ENCODE measurements at places on chromosomes 12 and 14.

DNA sequence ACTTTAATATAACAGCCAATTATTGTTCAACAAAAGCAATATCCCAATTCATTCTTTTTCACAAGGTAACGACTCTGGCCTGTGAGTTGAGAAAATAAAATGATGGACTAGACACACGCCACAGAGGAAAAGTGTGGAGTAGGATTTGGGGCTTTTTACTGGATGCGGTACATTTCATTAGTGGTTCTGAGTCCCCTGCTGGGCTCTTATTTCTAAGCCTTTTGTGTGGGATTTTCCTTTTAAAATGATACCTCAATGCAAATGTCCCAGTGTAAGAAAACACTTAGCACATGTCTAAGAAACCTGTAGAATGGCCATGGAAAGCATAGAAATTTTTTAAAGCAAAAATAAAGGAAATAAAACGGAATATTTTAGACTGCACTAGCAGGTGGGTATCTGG, 73.4 kb downstream of the C12orf42 start:
- DNase-seq = no peak

DNA sequence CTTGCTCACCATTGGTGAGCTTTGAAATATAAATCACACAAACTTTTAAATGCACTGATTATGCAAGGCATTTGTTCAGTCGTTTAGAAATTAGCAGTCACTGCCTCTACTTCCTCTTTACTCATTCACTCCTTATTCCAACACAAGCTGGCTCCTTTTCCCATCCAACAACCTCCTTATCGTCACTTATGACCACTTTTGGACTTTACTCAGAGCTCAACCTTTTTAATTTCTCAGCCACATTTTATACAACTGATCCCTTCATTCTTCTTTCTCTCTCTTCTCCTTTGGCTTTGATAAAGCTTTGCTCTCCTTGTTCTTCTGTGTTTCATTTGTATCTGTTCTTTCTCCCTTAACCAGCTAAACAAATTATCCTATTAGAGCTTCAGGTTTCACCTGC, 126.4 kb upstream of the PLEKHA5 start:
- no peak for DNase-seq

GRCh38 chr12:544941-545635, 85.3 kb downstream of the B4GALNT3 start:
- no peak for DNase-seq

DNA sequence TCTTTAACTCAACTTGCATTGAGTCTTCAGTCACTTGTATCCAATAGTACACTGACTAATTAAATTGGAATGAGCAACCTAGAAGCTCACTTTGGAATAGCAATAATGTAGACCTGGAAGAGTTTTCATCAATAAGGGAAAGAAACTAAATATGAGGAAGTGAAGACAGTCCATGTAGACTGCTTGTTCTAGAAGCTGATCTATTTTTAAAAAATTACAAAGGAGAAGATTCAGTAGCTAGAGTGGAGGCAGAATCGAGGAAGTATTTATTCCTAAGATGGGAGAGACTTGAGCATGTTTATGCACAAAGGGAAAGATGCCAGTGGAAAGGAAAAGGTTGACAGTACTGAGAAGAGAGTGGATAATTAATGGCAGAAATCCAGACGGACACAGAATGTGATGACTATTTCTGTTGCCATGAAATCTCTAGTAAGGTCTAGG, 156.3 kb upstream of the PDE3A start:
- no peak for DNase-seq

- DNase-seq = no peak
Measured at GRCh38 chr14:58107041-58107440, 45.0 kb downstream of the ARMH4 start.

DNA sequence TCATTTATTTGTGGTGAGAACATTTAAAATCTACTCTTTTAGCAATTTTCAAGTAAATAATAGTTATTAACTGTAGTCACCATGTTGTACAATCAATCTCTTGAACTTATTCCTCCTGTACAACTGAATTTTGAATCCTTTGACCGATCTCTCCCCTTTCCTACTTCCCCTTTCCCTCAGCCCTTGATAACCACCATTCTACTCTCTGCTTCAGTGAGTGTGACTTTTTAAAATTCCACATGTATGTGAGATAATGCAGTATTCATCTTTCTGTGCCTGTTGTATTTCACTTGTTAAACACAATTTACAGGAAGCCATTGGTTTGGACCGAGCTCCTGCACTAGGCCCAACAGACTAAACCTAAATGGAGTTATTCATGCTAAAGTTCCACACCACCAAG, 458.9 kb upstream of the PDE3A start:
- DNase-seq = no peak

GRCh38 chr12:64611341-64612284, 1.3 kb downstream of the RASSF3 start:
- DNase-seq = no peak

DNA sequence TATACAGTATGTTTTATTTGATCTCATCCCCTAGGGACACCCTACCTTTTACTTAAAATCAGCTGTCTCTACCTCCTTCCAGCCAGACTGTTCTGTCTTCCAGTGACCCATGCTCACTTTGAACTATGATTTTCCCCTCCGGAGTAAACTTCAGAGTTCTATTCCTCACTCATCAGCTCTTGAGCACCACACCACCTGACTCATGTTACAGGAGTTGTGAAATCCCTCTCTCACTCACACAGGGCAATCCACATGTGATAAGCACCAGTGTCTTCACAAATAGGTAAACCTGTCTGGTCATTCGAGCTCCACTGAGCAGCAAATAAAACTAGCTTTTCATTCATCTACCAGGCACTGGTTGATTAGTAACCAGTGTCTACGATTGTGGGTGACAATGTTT, 177.3 kb upstream of the BMP4 start:
- DNase-seq = no peak

DNA sequence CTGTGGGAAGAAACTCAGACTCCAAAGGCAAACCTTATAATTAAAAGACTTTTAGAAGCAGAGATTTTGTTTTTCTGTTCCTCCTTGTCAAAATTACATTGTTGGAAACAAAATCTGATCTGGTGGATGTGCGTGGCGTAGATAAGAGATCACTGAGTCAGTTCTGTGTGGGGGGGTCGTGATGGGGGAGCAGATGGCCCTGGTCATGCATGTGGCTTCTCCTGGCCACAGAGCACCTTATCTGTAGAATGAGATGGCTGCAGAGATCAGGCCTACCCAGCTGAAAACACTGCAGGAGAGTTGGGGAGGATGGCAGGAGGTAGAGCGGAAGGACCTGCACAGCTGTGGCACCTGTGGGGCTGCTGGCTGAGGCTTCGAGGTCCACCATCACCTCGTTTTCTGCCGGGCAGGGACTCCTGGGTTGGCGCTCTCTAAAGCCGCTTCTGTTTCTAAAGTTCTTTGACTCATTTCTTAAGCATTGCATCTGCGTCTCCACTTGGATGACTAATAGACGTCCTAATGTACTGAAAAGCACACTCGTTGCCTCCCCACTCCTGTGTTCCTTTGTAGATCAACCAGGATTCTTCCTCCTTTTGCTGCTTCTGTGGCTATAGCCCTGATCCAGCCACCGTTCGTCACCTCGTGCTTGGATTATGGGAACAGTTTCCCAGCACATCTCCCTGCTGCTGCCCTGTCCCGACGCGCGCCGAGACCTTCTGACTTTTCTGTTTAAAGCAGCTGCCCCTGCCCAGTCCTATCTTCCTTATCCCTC, 93.4 kb downstream of the TSPAN9 start:
- DNase-seq = no peak

DNA sequence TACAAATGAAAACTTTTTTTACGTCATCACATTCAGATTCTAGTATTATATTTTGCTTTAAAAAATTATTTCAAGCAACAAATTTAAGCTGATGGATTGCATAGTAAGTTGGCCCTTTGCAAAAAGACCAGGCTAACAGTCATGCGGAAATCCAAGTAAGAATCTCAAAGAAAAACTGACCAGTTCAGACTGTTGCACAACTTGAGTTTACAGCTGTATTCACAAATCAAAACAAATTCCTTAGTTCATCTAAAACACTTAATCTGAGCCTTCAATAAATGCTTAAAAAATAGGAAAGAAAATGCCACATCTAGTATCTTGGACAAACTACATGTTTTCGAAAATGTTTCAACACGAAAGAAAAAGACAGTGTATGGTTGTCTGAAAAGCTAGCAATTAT, 847 bp downstream of the CCDC59 start:
- DNase-seq = no peak

Measured in stimulated activated CD8-positive, alpha-beta memory T cell treated with anti-CD3 and anti-CD28 coated beads, Interleukin-12 subunit alpha, Interleukin-12 subunit beta, amount 100 ng/mL, for 4 hours (primary cell).